ENCODE measurements at places on chromosomes 6 and 20.

GRCh38 chr20:17993546-17993945 is 24.7 kb downstream of the MGME1 start:
- no peak for DNase-seq

DNA sequence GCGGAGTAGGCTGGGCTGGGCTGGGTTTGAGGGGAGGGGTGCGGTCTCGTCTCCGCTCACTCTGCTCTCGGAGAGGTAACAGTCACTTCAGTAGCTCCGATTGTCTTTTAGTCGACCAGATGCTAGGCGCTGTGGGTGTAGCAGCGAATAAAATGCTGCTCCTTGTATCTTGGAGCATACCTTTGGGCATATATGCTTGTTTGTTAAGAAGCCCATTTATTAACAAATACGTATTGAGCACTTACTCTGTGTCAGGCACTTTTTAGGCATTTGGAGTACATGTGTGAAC is 545 bp downstream of the ACTR5 start:
- peak; percentile 59 for DNase-seq

GRCh38 chr6:123393331-123393730 is 243.4 kb downstream of the TRDN start:
- DNase-seq, result no peak

- no peak for DNase-seq
These were observed 787 bp upstream of the TNFRSF6B start for GRCh38 chr20:63695424-63696305.

DNA sequence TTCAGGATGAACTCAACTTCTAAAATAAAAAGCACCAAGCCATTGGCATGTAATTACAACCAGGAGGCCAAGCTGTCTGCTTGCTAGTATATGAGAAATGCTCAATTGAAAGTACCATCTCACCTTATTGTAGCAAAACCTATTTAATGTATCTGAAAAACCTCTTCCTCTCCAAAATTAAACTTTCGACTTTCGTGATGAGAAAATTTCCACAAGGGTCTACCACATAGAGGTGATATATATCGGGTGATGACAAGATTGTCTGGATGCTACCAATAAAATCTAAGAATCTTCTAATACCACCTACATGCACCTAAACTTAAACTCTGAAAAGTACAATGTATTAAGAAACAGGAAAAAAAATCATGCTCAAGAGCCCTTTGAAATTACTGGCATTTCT is 74.2 kb downstream of the ATXN1 start:
- no peak for DNase-seq

Data from activated CD4-positive, alpha-beta T cell treated with anti-CD3 and anti-CD28 coated beads, Interleukin-2, amount 10 ng/mL, durations not matched to agents 7 days and 5 days (primary cell).